ENCODE measurements at places on chromosomes 3 and 15.

- DNase-seq, result no peak
These were observed 19.5 kb downstream of the SETMAR start for GRCh38 chr3:4322635-4323034.

- no peak for DNase-seq
These were observed 29.7 kb downstream of the MECOM start for GRCh38 chr3:169633789-169634188.

DNA sequence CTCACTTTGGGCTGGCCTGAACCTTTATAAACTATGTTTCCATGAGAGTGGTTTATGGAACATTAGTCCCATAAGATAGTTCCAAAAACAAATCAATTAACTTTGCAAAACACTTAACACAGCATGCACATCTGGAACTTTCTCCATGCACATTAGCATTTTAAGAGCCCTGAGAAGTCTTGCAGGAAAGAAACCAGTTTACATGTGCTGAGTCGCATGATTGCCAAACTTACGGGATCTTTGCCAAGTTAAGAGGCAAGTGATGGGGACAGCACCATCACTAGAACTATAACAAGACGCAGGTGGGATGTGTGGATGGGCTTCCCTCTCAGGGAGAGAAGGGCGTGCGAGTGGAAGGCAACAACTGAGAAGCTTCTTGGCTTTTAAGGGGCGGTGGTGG lies 20.7 kb downstream of the ADAMTS9 start:
- no peak for DNase-seq

GRCh38 chr15:56242576-56243162 lies 1.0 kb downstream of the RFX7 start:
- no peak for DNase-seq

Data from activated CD4-positive, alpha-beta T cell treated with anti-CD3 and anti-CD28 coated beads, Interleukin-2, amount 50 U/mL, for 4 hours (primary cell).